ENCODE measurements at places on chromosomes 2 and 18.

DNA sequence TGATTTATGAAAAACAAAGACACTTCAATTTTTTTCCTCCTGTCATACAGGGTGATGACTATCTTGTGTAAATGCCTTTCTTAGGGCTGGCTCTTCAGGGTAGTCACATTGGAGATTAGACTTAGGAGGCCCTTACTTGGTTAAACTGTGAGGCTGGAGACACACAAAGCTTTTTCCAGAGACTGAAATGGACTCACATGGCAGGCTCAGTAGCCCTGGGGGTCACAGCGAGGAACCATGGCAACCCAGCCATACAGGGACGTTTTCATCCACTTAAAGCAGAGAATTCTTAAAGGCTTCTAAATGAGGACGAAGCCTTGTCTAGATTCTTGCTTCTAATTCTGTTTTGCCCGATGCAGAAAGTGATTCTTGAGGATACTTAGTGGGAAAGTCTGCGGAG, 57.3 kb upstream of the ZDBF2 start:
- no peak for DNase-seq

DNA sequence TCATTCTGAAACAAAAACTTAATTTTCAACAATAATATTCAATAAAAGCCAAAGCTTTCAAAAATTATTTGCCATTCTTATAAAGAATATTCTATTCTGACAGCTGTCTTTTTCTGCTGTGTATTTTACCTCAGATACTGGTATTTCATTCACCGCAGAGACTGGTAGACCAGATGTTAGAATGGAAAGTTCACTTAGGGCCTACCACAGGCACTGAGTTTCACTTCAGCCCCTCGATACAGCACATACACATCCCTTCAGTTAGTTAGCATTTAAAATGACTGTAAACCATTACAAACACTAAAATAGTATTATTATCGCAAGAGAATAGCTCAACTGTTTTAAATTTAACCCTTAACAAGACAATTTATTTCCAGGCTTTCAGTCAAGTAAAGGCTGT, 24.2 kb upstream of the GATA6 start:
- DNase-seq: no peak

DNA sequence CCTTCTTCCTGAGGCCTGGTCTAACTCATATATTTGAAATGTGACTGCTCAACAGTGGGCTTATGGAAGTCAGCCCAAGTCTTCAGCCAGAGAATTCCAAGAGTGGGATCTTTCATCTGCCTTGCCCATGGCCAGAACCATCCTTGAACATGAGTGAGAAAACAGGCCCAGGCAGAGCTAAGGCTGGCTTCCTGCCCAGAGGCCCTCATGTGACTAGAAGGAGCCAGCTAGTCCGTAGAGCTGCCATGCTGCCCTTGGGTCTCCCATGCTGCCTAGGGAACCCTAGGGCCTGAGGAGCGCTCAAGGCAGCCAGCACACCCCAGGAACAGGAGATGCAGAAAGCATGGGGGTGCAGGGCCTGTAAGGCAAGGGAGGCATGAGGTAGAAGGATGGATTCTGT, 203.6 kb downstream of the FHOD3 start:
- DNase-seq: no peak

DNA sequence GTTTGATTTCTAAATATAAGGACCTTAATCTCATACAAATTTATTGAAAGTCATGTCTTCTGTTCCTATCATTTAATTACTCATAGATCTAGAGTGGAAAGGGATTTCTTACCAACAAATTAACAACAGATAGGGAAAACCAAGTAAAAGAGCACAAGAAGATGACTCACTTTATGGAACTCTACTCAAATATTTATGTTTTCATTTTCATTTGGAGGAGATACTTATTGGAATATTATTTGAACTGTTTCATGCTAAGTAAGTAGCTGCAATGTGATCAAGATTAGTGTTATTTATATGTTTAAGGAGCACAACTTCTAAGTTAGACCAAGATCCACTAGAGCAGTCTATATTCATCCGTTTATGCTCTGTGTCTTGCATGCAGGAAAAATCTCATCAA, 1.3 kb downstream of the NT5C1B start:
- no peak for DNase-seq

GRCh38 chr18:35513181-35513936, 15.6 kb upstream of the INO80C start:
- DNase-seq: peak; percentile 35

- no peak for DNase-seq
Observed at GRCh38 chr18:9117980-9118841, 15.7 kb downstream of the NDUFV2 start.

- peak; percentile 77 for DNase-seq
Observed at GRCh38 chr2:12169721-12170120, 423.3 kb downstream of the LPIN1 start.

DNA sequence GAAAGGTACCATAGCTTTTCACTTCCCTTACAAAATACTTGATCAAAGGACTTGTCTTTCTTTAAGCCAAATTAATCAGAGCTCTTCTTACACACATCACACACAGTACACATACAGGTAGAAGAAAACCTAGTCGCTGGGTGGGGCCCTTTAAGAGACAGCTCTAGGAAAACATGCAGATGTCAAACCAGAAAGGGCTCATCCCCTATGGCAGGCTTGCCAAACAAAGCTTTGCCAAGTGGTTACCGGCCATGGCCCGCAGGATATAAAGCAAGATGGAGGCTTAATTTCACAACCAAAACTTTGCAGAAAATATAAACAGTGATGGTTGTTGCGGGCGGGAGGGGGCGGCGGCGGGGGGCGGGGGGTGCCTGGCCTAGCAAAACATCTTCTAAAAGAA, 2156.0 kb upstream of the PIK3C3 start:
- no peak for DNase-seq

DNA sequence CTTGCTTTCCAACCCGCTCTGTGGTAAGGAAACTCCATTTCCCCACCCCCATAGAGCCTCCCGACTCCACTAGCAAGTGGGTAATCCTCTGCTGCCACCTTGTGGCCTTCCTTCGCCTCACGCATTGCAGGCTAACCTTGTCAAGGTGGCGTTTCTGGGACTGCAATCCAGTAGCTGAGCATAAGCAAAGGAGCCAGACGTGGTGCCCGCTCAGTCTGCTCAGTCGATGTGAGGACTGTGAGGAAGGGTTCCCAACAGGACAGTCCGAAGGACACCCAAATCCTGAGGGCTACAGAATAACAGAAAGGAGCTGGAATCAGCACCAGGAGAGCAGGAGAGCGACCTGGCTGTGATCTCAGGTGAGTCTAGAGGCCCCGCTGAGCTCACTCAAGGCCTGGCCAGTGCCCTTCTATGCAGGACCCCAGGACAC, 144.2 kb downstream of the SUCLG1 start:
- DNase-seq: peak; percentile 53

- DNase-seq: no peak
Observed at GRCh38 chr18:12657684-12658425, at the start of gene SPIRE1. SPIRE1 (minus strand) TSS chr18:12658107; CDS start chr18:12657866, 241 bp downstream.

GRCh38 chr2:132669908-132670495, at the start of gene LYPD1:
LYPD1 (minus strand) TSS chr2:132670205; CDS start chr2:132669932, 273 bp downstream.
- DNase-seq: no peak

- no peak for DNase-seq
Observed at GRCh38 chr2:108382196-108382595, 4.4 kb downstream of the SULT1C4 start.

GRCh38 chr18:72783530-72783929, 84.3 kb downstream of the NETO1 start:
- DNase-seq: no peak

GRCh38 chr2:177348733-177349693, 43.6 kb upstream of the AGPS start:
- peak; percentile 4 for DNase-seq

GRCh38 chr2:190540048-190540447, 5.5 kb upstream of the NEMP2 start:
- no peak for DNase-seq

GRCh38 chr2:217813828-217814227, 189.0 kb downstream of the TNS1 start:
- no peak for DNase-seq

- peak; percentile 78 for DNase-seq
Observed at GRCh38 chr2:174326161-174327020, 8.4 kb upstream of the SP9 start.

- DNase-seq: no peak
Observed at GRCh38 chr2:239202343-239202742, 198.5 kb downstream of the HDAC4 start.

DNA sequence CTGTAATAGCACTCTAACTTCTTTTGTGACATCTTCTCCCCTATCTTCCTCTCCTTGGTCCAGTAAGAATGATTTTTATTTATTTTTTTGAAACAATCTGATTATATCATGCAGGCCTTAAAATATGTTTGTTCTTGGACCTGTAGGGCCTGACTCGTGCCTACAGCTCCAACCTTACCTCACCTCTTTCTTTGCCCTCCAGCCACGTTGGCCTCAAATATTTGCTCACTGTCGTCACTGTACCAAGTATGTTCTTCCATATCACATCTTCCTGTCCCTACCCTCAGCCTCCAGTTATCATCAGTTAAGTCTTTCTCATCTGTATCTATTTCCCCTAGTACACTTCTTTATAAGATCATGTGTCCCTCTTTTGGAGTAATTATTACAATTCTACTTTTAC, 125.5 kb downstream of the CDH7 start:
- DNase-seq: no peak

DNA sequence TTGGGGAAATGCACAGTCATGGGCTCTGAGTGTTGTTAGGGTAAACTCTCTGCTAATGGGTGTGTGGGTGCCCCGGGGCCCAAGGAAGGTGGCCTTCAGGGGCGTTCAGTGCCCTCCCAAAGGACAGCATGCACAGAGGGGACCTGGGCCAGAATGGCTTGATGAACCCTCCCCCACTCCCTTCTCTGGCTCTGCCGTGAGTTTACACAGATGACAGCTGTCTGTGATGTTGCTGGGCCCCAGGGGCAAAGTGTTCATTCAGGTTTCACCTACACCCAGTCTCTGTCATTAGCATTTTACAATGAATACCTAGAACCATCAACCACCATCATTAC, 3.2 kb downstream of the NPPC start:
- no peak for DNase-seq

DNA sequence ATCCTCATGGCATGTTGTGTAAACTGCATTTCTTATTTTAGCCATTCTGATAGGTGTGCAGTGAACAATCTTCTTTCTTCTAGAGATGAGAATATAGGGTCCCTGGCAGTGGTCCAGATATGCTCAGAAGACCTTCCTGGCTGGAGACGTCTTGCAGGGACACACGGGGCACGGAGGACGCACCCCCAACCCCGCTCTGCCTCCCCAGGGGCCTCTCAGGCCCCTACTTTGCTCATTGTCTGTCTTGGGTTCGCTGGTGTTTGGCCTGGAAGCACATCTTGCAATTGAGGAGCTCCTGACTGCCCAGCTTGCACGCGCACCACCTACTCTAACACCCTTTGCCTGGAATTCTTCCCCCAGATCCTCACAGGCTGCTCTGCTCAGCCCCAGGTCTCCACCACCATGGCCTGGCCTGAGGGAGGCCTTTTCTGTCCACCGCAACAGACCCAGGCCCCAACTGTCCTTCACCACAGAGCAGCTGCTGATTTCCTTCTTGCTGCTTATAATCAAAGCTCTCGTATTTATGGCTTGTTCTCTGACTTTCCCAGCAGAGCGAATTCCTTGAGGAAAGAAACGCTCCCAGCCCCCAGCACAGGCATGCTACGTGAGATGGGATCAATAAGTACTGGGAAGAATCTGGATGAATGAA, 295.9 kb upstream of the HDAC4 start:
- no peak for DNase-seq

GRCh38 chr2:233352141-233352842, 2.0 kb upstream of the DGKD start:
- no peak for DNase-seq

GRCh38 chr2:24818721-24819167, 25.5 kb downstream of the CENPO start:
- no peak for DNase-seq
